ENCODE measurements at places on chromosomes 4 and X. TPM values are rescaled to one million over a fixed set of nuclear protein-coding genes. Genes with fewer than 3 reads are reported as not detected.
A peak's percentile ranks its signal among the peaks of the same experiment; 100 is the strongest.

The SPANXA2 gene
- total RNA-seq = 4.7 TPM

DNA sequence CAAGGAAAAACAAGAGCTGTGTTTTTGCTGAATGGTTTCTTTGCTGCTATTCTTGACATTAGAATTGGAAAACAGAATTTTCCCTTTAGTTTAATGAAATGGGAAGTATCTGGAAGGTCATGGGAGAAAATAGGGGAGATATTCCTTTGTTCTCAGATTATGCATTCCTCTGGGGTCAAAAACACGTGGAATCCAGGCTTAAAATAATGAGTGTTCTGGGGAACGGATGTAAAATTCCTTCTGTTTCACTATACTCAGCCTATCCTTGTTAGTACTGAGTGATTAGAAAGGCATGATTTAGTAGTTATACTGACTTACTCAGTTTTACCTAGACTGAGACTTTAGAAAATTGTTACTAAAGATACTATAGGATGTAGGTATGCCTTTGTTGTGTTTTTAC is 107.3 kb downstream of the ARHGAP10 start:
- DNase-seq = no peak

GRCh38 chr4:153335665-153336064 is 8.8 kb upstream of the MND1 start:
- no peak for DNase-seq

DNA sequence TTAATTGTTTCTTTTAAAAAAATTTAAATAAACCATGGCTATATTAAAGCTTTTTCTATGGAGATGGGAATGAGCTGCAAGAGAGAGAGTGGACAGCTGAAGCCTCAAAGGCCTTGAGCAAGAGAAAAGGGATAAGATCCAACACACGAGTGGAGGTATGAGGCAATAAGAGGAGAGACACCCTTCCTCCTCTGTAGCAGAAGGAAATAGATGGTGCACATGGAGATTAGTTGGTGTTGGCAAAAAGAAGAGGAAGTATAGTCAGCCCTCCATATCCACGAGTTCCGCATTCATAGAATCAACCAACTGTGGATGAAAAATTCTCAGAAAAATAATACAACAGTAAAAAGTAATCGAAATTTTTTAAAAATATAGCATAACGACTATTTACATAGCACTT is 3.2 kb downstream of the CXorf38 start:
- DNase-seq = no peak

DNA sequence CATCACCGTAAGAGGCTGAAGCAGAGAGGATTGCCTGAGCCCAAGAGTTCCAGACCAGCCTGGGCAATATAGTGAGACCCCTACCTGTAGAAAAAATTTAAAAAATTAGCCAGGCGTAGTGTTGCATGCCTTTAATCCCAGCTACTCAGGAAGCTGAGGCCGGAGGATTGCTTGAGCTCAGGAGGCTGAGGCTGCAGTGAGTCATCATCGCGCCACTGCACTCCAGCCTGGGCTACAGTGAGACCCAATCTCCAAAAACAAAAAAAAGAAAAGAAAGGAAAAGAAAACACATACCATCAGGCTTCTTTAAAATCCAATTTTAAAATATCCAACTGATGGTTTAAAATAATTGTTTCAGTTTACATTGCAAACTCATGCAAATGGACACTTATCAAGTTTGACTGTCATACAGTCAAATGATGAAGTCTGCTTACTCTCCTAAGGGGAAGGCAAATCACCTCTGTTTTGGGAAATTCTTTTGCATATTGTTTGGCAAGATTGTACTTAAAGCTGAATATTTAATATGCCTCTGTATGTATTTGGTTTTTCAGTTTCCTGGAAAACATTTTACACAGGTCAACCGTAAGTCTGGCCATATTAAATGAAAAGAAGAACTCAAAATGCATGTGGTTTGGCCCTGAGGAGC is 23.7 kb upstream of the TENM3 start:
- no peak for DNase-seq

GRCh38 chr4:127251423-127251822 is 381.3 kb upstream of the INTU start:
- DNase-seq = no peak

The NHSL2 gene
- total RNA-seq = not detected

DNA sequence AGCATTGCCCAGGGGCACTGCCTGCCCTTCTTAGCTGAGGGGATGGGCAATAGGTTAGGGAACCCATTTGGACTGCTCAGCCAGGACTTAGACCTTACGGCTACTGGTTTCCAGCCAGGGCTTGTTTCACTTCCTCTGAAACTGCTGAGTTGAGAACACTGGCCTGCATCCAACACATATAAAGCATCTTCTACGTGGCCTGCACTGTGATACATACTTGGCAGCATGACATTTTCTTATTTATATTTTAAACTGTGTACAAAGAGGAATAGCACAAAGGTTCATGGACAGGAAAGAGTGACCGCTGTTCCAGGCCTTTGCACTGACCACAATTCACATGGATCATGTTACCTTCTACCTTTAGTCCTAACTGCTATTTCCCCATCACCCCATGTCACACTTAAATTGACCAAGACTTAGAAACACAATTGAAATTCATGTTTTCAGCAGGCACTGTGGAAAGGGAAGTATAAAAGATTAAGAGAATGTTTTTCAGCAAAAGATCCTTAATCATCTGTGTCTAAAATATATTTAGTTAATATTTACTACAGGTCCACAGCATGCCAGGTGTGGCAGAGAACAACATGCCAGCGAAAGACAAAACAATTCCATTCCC is 43.7 kb downstream of the NLGN4X start:
- no peak for DNase-seq

The IL21 gene
- not detected for total RNA-seq

DNA sequence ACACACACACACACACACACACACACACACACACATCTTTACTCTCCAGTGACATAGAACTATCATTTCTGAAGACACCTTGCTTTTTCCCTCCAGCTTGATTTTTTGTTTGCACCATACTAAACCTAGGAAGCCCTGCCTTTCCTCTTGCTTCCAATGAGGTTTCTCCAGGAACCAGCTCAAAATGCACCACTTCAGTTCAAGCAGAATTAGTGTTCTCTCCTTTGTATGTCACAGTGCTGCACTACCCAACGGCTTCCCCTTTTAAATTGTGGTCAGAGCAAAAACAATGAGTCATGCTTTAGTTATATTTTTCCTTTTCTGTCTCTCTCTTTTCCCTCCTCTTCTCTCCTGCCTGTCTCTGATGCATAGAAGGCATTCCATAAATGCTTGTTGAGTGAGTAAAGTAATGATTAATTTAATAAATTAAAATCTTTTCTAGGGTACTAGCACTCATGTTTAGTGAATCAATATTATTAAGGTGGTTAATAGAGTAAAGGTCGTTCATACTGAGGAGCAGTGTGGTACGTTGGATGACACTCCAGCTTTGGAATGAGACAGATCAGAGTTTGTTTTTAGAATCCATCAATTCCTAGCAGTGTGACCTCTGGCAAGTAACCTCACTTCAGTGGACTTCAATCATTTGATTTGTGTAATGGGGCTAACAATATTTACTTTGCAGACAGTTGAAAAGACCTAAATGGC is 5.9 kb downstream of the RTL3 start:
- DNase-seq = peak; percentile 40

The CYLC1 gene
- total RNA-seq = not detected

- no peak for DNase-seq
Observed at GRCh38 chr4:68299492-68300457, 50.1 kb downstream of the YTHDC1 start.

GRCh38 chr4:169210504-169211118 is 60.1 kb downstream of the SH3RF1 start:
- DNase-seq = no peak

The LPAR4 gene
- total RNA-seq = not detected

- DNase-seq = no peak
Observed at GRCh38 chr4:76024065-76024464, 768 bp upstream of the CXCL10 start.

DNA sequence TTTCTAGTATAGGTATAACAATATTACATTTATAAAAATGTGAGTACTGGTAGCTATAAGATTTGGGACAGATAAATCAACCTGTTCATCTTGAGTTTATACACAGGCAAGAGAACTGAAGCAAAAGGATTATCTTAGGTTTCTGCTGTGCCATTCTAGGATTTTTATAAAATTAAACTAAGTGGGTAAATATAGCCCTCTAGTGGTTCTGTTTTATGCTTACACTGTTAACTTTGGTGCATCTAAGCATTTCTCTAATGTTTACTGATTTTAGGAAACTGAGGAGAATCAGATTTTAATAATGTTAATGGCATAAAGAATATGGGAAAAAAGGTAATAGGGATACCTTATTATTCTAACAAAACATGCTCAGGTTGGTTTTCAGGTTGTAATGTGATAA is 1.1 kb upstream of the RRH start:
- no peak for DNase-seq

The PROM1 gene
- total RNA-seq = not detected

The HEPH gene
- not detected for total RNA-seq

- no peak for DNase-seq
Observed at GRCh38 chr4:24853142-24853541, 57.8 kb downstream of the SOD3 start.

GRCh38 chrX:77900688-77901087 is 1.4 kb downstream of the COX7B start:
- DNase-seq = no peak

The HTN1 gene
- total RNA-seq = not detected

GRCh38 chr4:70473679-70474078 is 1.7 kb downstream of the MUC7 start:
- DNase-seq = no peak

The LIMCH1 gene
- total RNA-seq = 339 TPM

DNA sequence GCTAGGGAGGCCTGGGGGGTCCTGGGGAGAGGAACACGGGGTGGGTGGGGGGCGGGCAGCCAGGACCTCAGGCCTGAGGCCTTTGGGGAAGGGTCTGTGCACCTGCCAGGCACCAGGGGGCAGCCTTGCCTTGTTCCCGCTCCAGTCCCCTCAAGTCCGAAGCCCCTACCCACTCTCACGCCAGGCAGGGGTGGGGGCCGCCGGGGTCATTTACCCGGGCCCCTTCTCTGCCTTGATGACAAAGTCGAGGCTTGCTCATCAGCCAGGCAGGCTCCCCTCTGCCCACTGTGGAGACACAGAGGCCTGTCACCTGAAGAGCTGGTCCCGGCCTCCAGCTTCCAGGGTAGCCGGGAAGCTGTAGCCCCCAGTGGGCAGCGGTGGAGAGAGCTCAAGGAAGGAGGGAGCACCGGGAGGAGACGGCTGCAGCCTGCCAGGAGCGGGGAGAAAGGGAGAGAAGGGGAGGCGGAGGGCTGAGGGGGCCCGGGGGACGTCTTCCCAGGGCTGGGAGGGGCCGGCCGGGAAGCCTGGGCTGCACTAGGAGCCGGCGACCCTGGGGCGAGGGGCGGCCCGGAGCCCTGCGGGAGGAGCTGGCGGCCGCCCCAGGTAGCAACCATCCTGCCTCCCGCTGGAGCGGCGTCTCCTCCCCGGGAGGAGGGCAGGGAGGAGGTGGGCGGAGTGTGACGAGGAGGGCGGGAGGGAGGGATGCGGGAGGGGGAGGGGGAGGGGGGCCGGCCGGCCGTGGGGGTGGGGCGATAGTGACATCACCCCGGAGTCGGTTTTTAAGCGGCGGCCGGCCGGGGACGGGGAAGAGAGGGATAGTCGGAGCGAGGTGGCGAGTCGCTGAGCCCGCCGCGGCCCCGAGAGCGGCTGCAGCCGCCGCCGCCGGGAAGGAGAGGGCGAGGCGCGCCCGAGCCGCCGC is at the start of gene SLC6A8:
Gene SLC6A8 (plus strand): TSS at position 806 of the 919 bp plus-strand sequence. CDS start 649 bp downstream, outside the sequence.
- no peak for DNase-seq

The CLCN5 gene
- 0.94 TPM for total RNA-seq

The EVC2 gene
- total RNA-seq = 1.4 TPM

GRCh38 chr4:112147697-112148096 is 2.4 kb downstream of the FAM241A start:
- no peak for DNase-seq

- DNase-seq = no peak
Observed at GRCh38 chrX:70279081-70279480, 2.9 kb upstream of the RAB41 start.

DNA sequence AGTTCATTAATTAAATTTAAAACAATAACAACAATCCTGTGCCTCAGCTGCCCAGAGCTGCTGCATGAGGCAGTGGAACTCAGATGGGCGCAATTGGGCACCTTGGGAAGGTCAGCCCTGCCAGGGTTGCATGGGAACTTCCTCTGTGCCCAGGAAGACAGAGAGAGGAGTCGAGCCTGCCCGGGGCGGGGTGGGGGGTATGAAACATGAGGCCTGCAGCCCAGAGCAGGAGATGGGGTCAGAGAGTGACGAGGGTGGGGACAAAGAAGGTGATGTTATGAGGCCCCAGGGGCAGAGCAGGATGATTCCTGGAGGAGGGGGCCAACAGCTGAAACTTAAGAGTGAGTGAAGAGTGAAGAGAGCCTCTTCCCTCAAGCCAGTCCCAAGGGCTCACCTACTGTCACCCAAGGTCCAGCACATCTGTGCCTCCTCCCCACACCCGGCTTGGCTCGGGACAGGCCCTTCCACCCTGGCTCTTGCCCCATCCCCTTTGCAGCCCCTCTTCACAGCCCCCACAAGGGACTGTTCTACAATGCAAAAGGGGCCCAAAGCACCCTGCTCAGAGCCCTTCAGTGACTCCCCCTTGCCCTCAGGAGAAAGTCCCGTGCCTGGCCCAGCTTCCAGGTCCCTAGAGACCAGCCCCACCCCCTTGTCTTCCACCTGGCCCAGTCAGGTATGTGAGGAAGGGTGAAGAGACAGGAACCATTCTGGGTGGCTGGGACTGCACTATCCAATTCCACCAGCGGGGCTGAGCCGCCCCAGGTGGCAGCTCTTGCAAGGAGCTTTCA is 31.4 kb downstream of the HMX1 start:
- DNase-seq = no peak

DNA sequence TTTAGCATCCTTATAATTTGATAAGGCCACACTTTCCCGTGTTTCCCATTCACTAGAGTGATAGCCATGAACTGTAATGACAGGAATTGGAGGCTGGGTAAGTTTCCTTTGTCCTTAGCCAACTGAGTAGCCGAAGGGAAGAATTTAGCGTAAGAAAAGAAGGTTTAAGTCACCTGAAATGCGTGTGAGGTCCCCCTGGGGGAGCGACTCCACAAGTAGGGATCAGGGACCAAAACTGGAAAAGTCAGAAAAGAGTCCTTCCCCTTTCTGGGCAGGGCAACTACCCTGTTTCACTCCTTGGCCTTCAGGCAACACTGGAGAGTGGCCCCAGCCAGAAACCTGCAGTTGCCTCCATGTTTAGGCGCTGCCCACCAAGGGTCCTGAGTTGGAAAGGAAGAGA is 81.6 kb upstream of the MED14 start:
- DNase-seq = no peak

- DNase-seq = no peak
Observed at GRCh38 chrX:50812995-50813842, 775 bp downstream of the SHROOM4 start.

DNA sequence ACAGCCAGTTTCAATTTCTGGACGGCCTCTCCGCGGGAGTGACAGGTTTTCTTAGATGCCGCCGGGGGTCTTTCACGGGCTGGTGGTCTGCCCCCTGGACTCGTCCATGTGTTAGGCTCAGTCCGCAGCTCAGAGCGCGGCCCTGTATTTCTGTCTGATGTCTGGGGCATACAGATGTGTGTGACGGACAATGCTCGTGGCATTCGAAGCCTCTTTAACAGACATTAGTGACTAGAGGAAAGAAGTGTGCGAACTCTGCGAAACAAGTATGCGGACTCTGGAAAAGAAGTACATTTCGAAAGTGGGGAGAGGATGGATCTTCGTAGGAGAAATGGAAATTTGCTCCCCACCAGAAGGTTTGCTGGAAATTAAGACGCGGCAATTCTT is 793 bp upstream of the DCUN1D4 start:
- no peak for DNase-seq
